ENCODE measurements at places on chromosomes 12 and 14. TPM values are rescaled to one million over a fixed set of nuclear protein-coding genes. Genes with fewer than 3 reads are reported as not detected.

RFLNA gene
- 0.80 TPM for polyA plus RNA-seq

KRT79 gene
- polyA plus RNA-seq, result not detected

RTL1 gene
- polyA plus RNA-seq, result 0.34 TPM

AICDA gene
- 0.11 TPM for polyA plus RNA-seq

AGAP2 gene
- 1.9 TPM for polyA plus RNA-seq

KRT80 gene
- 1.0 TPM for polyA plus RNA-seq

TMEM233 gene
- 0.47 TPM for polyA plus RNA-seq

OTX2 gene
- 0.50 TPM for polyA plus RNA-seq

ATP5F1B gene
- 666 TPM for polyA plus RNA-seq

REM2 gene
- 2.4 TPM for polyA plus RNA-seq

EGLN3 gene
- polyA plus RNA-seq, result 3.4 TPM

LPAR5 gene
- 3.1 TPM for polyA plus RNA-seq

DICER1 gene
- polyA plus RNA-seq, result 31.7 TPM

HOXC4 gene
- polyA plus RNA-seq, result 4.3 TPM

CFAP251 gene
- 56.1 TPM for polyA plus RNA-seq

RFX4 gene
- 217 TPM for polyA plus RNA-seq

SYNE3 gene
- polyA plus RNA-seq, result 8.3 TPM

SERPINA10 gene
- polyA plus RNA-seq, result not detected

KRT6C gene
- not detected for polyA plus RNA-seq

C12orf60 gene
- 20.6 TPM for polyA plus RNA-seq

RNASE2 gene
- 0.65 TPM for polyA plus RNA-seq

KLRC3 gene
- polyA plus RNA-seq, result not detected

All from testis (tissue), 5 donors.